ENCODE measurements at places on chromosomes 3 and 15.

DNA sequence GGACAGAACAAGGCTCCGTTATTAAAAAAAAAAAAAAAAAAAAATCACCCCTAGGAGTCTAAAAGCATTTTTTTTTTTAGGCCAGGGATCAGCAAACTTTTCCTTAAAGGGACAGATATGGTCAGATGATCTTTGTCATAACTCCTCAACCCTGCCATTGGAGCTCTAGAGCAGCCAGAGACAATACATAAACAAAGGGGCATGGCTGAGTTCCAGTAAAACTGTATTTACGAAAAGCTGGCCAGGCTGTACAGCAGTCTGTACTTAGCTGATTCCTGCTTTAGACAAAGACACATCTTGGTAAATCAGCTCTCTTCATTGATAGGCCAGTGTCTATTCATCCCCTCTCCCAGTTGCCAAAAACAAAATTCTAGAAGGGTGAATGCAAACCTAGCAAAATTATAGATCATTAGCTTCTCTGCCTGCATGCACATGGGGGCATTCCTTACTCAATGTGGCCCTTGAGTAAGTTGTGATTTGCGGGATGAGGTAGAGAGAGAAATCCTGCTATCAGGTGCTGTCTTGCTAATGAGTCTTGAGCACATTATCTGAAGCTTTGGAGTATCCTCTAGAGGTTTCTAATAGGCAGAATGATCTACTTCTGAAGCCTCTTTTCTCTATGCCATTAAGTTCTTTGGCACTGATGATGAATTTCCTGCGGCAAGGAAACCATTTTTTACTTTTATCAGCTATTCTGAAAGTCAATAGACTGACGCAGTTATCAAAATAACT lies 35.2 kb downstream of the SENP8 start:
- DNase-seq: no peak

- no peak for DNase-seq
These were observed 20.2 kb downstream of the DNAJB11 start for GRCh38 chr3:186590580-186591295.

DNA sequence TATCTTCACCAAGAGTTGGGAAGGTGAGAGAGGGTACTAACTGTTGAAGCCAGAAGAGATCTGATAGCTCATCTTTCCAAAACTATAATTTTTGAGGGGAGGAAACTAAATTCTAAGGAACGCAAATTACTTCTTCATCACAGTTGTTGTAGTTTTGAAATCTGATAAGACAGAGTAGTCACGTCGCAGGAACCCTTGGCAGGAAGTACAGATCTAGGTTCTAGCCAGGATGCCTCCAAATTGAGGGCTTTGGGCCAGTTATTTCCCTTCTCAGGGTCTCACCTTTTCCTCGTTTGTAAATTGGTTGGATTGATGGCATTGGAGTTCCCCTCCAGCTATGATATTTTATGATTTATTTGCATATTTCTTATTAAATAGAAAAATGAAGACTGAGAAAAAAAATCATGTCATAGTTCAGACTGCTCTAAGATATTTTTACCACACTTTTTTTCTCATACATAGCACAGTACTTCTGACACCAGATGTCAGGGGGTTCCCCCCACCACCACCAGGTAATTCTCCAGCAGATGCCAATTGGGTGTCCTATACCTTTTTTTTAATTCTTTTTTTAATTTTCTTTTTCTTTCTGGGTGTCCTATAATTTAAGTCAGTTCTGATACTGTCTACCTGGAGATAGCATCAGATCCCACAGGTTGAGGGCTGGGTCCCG lies 32.3 kb upstream of the APH1B start:
- DNase-seq: no peak

- DNase-seq: peak; percentile 76
These were observed 31.1 kb upstream of the SMAD6 start for GRCh38 chr15:66670762-66671580.
